ENCODE measurements at places on chromosomes 12 and 14. TPM values are rescaled to one million over a fixed set of nuclear protein-coding genes. Genes with fewer than 3 reads are reported as not detected.

The HCAR1 gene
- not detected for total RNA-seq

The FITM1 gene
- 4.3 TPM for total RNA-seq

The CATSPERB gene
- 0.27 TPM for total RNA-seq

The RHEBL1 gene
- 0.43 TPM for total RNA-seq

The JDP2 gene
- total RNA-seq = 19.2 TPM

The KRT77 gene
- not detected for total RNA-seq

The COX8C gene
- total RNA-seq = not detected

The PIANP gene
- total RNA-seq = not detected

The RTL1 gene
- not detected for total RNA-seq

The RHOJ gene
- 2.8 TPM for total RNA-seq

The KRT7 gene
- 18.3 TPM for total RNA-seq

The MYO1H gene
- not detected for total RNA-seq

DNA sequence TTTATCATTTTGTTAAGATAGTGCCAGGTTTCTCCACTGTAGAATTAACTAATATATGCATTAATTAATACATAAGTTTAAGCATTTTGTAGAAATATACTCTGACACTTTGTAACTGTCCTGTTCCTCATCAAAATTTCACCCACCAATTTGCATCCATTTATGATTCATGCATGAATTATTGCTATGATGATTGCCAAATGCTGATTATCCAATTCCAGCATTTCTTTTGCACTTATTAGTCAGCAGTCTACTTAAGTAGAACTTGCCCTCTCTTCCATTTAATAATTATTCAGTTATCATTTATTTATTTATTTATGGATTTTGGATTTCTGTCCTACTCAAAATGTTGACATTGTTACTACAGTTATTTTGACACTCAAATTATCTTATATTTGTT lies 72.2 kb downstream of the SLC6A15 start:
- H3K4me1 ChIP-seq = no peaks in the 10 kb centered on the region
- H3K27ac ChIP-seq = no peak overlapping the region
- no peak overlapping the region for H3K4me3 ChIP-seq
- no peaks in the 10 kb centered on the region for H3K27me3 ChIP-seq
- H3K36me3 ChIP-seq = no peaks in the 10 kb centered on the region

DNA sequence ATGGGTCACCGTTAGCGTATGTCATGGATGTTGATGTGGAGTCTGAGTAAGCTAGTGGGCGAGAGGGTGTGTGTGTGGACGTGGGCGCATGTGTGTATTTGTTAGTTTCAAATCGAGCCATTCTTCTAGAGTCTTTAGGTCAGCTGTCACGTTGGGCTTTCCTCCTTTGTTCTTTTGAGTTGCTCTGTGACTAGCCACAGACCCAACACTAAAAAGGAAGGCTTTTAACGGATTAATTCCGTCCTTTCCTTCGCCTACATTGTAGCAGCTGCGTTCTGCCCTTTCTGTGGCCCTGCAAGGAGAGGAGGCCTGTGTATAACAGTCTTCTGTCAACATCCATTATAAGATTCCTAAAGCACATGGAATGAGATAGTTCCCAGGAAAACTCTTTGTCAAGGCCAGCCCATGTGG lies 117.2 kb upstream of the DNM1L start:
- no peak for DNase-seq
- no peak overlapping the region for H3K4me3 ChIP-seq

DNA sequence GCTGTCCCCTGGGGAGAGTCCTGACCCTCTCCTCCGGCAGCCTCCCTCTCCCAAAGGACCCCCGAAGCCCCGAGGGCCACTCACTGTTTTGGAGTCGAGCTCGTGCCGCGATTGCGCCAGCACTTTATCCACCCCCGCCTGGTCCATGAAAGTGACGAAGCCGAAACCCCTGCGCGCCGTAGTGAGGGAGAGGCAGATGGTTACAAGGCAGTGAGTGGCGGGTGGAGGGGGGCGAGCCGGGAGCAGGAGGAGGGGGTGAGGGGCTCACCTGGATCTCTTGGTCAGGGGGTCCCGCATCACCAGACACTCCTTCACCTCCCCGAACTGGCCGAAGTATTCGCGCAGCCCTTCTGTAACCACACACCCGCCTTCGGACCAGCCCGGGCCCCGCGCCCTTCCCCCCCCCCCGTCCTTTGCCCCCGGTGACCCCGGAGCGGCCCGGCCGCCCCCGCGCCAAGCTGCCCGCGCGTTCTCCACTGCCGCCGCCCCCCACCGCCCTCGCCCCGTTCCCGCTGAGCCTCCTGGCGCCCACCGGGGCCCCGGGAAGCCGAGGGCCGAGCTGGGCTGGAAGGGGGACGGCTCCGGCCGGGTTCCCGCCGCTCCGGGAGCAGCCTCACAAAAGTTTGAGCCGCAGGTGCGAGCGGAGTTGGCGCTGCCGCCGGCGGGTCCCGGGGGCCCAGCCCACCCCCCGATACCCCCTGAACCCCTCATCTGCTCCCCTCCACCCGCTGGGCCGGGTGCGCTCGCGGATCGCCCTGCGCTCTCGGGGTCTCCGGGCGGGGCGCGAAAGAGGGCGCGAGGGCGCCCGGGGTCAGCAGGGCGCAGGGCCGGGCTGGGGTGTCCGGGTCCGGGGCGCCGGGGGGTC lies 808 bp downstream of the MSI1 start:
- H3K27me3 ChIP-seq = peaks cover 4% of the 10 kb centered on the region
- no peak for DNase-seq
- H3K4me1 ChIP-seq = no peaks in the 10 kb centered on the region
- H3K27ac ChIP-seq = no peak overlapping the region

GRCh38 chr14:100306101-100306997 lies at the start of gene SLC25A29:
Gene SLC25A29 (minus strand): TSS chr14:100306444. CDS start chr14:100306232, 212 bp downstream.
- peaks cover 18% of the 10 kb centered on the region for H3K4me1 ChIP-seq
- H3K4me3 ChIP-seq = peak within 1 kb of the TSS; percentile 89
- H3K27ac ChIP-seq = peak within 1 kb of the TSS; percentile 82
- H3K36me3 ChIP-seq = no peaks in the 10 kb centered on the region

GRCh38 chr12:28885928-28886327 lies 263.1 kb upstream of the FAR2 start:
- DNase-seq = no peak
- no peaks in the 10 kb centered on the region for H3K4me1 ChIP-seq
- no peak overlapping the region for H3K4me3 ChIP-seq
- no peaks in the 10 kb centered on the region for H3K36me3 ChIP-seq
- no peak overlapping the region for H3K27ac ChIP-seq
- H3K27me3 ChIP-seq = no peaks in the 10 kb centered on the region

DNA sequence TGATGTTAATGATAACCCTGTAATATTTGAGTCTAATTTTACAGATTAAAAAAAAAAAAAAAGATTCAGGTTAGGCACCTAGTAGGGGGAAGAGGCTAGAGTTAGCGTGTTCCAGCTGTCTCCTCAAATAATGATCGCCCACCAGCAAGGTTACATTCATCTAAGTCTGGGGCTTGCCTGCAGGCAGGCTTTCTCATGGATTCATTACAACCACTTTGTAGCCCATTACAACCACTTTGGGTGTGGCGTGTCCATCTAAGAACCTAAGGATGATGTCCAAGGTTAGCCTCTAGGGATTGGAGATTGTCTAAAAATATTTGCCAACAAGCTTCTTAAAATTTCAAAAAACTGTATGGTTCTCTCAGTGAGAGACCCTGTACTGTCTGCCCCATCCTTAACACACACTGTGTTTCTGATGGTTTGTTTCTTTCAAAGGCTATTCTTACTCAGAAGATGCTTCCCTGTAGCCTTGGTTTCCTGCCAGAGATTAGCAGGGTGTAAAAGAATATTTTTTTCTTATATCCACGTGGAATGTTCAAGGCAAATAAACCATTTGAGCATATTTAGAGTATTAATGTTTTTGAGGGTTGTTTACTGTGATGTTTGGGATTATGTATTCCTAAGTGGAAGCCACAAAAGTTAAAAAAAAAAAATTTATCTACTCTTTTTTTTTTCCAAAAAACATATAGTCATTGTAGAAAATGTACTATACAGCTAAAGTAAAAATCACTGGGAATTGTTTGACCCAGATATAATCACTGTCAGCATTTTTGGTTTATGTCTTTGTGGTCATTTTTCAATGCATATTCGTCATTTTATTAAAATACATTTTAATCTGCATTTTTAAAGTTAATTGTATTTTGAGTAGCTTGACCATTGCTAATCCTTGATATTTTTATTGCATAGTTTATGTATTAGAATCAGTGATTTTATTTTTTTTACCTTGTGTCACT lies 1.7 kb downstream of the DYNC1H1 start:
- no peaks in the 10 kb centered on the region for H3K4me1 ChIP-seq
- no peaks in the 10 kb centered on the region for H3K36me3 ChIP-seq
- DNase-seq = no peak
- no peaks in the 10 kb centered on the region for H3K27me3 ChIP-seq
- H3K4me3 ChIP-seq = peak overlapping the region; percentile 98

DNA sequence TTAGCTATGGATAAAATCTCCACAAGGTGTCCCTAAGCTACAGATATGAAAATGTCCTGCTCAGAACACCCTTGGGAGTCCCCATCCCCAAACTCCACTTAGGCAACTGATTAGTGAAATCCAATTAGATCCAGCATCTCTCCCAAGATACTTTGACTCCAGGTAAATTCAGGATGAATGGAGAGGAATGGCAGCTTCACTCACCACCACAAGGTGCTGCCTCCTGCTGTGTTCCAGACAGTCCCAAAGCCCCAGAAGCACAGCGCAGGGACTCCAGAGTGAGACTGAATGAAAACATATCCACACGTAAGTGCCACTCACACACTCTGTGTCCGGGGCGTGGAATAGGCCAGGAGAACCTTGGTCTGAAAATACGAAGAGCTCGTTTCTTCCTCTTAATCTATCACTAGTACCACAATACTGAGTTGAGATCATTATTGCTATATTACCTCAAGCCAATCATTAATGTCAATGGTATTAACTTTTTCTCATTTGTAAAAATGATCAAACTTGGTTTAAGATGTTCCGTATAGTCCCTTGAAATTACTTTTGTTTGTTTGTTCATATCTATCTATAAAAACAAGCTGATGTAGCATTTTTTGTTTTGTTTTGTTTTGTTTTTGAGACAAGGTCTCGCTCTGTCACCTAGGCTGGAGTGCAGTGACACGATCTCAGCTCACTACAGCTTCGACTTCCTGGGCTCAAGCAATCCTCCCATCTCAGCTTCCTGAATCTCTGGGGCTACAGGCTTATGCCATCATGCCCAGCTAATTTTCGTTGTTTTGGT lies 70.0 kb upstream of the BICD1 start:
- H3K27ac ChIP-seq = no peak overlapping the region
- H3K4me1 ChIP-seq = no peaks in the 10 kb centered on the region
- no peaks in the 10 kb centered on the region for H3K36me3 ChIP-seq
- H3K4me3 ChIP-seq = no peak overlapping the region

DNA sequence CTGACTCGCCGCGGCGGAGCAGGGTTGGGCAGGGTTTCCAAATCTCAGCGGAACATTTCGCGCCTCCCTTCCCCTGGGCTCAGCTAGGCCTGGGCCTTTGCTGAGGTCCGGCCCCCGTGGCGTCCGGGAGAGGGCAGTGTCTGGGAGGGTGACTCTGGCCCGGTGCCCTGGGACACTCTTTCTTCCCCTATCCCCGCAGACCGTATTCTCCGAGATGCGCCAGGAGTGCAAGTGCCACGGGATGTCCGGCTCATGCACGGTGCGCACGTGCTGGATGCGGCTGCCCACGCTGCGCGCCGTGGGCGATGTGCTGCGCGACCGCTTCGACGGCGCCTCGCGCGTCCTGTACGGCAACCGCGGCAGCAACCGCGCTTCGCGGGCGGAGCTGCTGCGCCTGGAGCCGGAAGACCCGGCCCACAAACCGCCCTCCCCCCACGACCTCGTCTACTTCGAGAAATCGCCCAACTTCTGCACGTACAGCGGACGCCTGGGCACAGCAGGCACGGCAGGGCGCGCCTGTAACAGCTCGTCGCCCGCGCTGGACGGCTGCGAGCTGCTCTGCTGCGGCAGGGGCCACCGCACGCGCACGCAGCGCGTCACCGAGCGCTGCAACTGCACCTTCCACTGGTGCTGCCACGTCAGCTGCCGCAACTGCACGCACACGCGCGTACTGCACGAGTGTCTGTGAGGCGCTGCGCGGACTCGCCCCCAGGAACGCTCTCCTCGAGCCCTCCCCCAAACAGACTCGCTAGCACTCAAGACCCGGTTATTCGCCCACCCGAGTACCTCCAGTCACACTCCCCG lies 3.0 kb downstream of the WNT1 start:
- H3K4me3 ChIP-seq = peak overlapping the region; percentile 9
- H3K27me3 ChIP-seq = peaks cover 8% of the 10 kb centered on the region
- H3K36me3 ChIP-seq = no peaks in the 10 kb centered on the region
- DNase-seq = no peak
- no peak overlapping the region for H3K27ac ChIP-seq

DNA sequence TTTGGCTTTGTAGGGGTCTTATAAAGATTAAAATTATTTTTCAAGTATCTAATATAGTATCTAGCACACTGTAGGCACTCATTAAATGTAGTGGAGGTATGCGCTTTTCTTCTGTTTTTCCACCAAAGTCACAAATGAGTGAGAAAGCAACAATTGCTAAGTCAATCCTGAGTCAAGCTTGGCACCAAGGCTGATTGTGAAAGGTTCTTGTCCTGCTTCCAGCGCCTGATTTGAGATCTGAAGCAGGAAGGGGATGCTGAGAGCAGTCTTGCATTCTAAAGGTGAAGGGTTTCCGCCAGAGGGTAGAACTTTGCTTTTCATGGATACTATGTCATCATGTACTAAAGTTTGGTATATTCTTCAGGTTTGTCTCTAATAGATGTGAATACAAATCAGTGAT lies 64.9 kb upstream of the DAAM1 start:
- H3K4me3 ChIP-seq = no peak overlapping the region
- DNase-seq = no peak
- no peak overlapping the region for H3K27ac ChIP-seq
- no peaks in the 10 kb centered on the region for H3K4me1 ChIP-seq

GRCh38 chr12:121120323-121120722 lies 12.4 kb upstream of the P2RX7 start:
- no peaks in the 10 kb centered on the region for H3K36me3 ChIP-seq
- peaks cover 21% of the 10 kb centered on the region for H3K4me1 ChIP-seq
- H3K4me3 ChIP-seq = no peak overlapping the region
- H3K27ac ChIP-seq = no peak overlapping the region

DNA sequence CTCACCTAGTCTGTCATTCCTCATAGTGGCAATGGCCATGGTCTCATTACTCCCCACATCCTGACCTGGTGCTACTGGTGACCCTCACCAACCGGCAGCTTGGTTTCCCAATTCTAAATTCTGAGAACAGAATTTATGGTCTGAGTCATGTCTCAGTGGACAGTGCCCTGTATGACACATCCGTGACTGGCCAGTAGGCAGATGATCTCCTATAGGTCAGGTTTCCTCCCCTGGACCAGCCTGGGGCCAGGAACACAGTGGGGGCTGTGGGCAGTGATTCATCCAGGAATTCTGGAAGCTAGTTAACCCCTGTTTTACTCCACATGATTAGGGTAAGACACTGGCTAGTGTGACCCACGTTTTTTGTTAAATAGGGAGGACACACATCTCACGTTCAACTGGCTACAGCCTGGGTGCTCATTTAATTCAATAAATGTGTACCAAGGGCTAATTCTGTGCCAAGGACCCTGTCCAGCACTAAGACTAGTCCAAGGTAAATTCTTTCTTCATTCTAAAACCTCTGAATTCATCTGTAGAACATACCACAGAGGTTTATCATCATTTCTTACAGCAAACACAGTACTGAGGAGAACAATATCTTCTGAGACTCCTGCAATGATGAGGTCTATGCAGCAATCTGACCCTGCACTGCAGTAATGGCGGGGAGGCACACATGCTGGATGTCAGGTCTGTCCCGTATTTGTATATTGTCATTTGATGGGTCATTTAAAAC lies 249.6 kb upstream of the TBX3 start:
- H3K4me1 ChIP-seq = no peaks in the 10 kb centered on the region
- H3K27me3 ChIP-seq = no peaks in the 10 kb centered on the region
- H3K36me3 ChIP-seq = no peaks in the 10 kb centered on the region

GRCh38 chr12:116712458-116713303 lies 25.2 kb downstream of the SPRING1 start:
- H3K27me3 ChIP-seq = no peaks in the 10 kb centered on the region
- no peak overlapping the region for H3K4me3 ChIP-seq
- no peak for DNase-seq
- H3K36me3 ChIP-seq = no peaks in the 10 kb centered on the region
- H3K27ac ChIP-seq = no peak overlapping the region
